Natural killer cell (primary cell): ENCODE measurements at places on chromosomes 7 and 10. TPM values are rescaled to one million over a fixed set of nuclear protein-coding genes. Genes with fewer than 3 reads are reported as not detected.
A peak's percentile ranks its signal among the peaks of the same experiment; 100 is the strongest.

The VSIR gene
- total RNA-seq = 178 TPM

DNA sequence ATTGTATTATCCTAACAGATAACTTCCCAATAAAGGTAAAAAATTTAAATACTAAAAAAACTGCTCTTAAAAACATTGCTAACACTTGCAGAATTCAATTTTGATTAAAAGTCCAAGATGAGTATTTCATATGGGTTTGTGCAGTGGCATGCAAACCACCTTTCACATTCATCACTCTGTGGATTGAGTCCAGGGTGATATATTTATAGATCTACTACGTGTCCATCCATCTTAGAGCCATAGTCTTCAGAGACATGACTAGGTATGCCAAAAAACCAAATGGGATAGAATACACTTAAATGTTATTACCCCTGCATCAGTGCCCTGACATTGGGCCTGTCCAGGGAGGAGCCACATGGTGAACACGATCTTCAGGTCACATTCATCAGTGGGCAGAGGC lies 96.0 kb downstream of the DOCK4 start:
- no peak for DNase-seq

- peak; percentile 33 for DNase-seq
Observed at GRCh38 chr10:101130984-101131961, at the start of gene TLX1. TLX1 (plus strand) TSS chr10:101131300; CDS start chr10:101131542, 242 bp downstream.

GRCh38 chr10:124701881-124702656 lies 42.1 kb downstream of the FAM53B start:
- DNase-seq = no peak

DNA sequence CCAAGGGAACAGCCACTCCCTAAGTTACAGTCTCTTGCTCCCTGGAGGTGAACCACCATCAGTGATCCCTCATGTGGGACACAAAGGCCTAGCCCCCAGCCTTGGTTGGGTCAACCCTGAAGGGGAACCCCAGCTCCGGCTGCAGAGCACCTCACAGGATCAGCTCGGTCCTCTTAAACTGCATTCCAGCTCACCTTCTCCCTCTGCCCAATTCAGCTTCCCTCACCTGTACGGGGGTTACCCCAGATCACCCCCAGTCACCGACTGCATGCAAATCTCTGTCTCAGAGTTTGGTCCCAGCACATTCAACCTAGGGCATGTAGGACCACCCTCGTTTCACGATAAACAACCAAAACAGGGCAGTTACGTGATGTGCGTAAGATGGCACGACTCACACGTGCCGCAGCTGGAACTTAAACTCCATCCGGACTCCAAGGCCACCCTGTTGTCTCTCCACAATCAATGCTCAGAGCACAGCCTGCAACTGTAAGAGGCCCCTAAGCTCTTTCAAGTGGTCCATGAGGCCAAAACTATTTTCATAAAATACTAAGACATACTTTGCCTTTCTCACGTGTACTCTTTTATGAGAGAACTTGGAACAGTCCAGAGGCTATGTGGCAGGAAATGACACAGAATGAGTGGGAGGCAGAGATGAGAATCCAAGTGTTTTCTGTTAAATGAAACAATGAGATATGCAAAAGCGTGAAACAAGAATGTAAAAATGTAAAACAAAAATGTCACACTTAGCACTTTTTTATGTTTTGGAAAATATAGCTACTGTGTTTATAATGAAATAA lies 285.2 kb downstream of the PTPRN2 start:
- DNase-seq = no peak

DNA sequence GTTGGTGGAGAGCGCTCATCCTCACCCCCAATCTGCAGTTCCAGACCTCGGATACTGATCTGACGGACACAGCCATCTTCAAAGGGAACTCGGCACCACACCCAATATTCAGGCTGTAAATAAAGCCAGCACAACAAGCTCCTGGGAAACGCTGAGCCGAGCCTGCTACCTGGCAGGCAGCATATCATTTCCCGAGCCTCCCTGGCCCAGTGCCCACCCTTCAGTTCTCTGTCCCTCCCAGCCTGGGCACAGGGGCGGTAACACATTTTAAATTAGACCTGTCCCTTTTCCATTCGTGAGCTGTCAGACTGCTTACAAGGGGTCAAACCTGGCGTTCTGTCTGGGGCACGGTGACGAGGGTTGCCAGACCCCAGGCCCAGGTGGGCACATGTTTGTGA lies 250.5 kb downstream of the ARHGAP12 start:
- no peak for DNase-seq

DNA sequence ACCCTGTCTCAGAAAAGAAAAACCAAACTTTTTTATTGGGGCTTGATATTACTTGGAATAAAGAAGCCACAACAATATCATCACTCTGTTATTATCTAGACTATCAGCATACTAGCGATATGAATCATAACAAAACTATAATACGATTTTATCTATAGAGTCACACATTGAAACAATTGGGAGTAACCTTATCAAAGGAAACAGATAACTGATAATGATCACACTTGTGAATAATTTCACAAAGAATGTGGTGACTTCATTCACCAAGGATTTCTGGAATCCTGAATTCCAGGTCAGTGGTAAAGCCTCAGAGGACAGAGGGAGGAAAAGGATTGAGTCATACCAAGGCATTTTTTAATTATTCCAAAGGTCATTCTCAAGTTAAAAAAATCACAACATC lies 32.1 kb upstream of the NMT2 start:
- no peak for DNase-seq

DNA sequence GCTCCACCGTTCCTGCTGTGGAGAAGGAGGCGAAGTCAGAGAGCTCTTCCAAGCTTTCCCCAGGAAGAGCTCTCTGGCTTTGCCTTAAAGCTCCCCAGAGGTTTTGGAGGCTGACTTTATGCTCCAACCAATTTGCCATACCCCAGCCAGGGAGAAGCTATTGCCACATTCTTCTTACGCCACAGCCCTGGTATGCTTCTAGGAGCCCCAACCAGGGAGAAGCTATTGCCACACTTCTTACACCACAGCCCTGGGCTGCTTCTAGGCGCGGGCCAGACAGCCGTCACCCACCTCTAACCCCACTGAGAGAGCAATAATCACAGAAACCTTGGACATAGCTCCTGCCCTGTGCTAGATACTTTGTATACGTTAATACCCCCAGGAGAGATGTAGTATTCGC lies 951 bp downstream of the ELOVL3 start:
- DNase-seq = no peak

DNA sequence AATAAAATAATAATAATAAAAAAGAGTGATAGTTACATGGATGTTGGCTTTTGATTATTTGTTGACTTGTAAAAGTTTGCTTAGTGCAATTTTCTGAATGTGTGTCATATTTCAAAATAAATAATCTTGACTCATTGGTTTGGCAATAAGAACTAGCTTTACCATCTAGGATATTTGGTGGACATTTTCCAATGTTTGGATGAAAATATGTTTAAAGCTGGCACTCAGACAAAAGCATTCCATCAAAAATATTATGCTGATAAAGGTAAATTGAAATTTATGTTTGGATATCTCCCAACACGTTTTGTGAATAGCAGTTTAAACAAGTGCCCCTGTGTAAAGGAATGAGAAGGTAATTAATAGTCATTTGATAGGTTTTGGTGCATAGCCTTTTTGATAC lies 62.5 kb upstream of the KCNMA1 start:
- no peak for DNase-seq
